ENCODE measurements at places on chromosomes 16 and 17. TPM values are rescaled to one million over a fixed set of nuclear protein-coding genes. Genes with fewer than 3 reads are reported as not detected.

Gene NPIPB2
- polyA plus RNA-seq: 1.2 TPM

- no peak for DNase-seq
These were observed 88.6 kb downstream of the RPTOR start for GRCh38 chr17:80633207-80633606.

- no peak for DNase-seq
These were observed 191.9 kb downstream of the MRTFB start for GRCh38 chr16:14263011-14263410.

- DNase-seq: no peak
These were observed 9.9 kb downstream of the SLC5A11 start for GRCh38 chr16:24855678-24856077.

DNA sequence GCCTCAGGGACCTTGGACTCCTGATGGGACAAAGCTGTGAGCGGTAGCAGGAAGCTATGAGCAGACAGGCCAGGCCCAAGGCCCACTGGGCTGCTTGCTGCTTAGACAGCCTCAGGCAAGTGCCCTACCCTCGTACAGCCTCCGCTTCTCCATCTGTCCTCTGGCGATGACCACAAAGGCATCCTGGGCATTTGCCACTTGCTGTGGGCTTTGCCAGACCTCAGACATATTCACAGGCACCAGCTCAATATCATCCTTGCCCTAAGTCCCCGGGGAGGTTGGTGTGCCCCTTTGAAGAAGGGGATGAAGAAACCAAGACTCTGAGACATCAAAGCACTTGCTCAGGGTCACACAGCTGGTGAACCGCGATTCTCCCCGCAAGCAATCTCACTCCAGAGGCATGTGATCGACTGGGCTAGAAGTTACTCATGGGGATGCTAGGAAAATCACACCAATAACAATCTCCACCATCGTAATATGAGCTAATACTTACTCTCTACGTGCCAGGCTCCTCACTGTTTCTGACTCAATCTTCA, 21.7 kb downstream of the PPL start:
- DNase-seq: peak; percentile 87

GRCh38 chr17:55580596-55581133, 69.4 kb upstream of the SMIM36 start:
- DNase-seq: no peak

DNA sequence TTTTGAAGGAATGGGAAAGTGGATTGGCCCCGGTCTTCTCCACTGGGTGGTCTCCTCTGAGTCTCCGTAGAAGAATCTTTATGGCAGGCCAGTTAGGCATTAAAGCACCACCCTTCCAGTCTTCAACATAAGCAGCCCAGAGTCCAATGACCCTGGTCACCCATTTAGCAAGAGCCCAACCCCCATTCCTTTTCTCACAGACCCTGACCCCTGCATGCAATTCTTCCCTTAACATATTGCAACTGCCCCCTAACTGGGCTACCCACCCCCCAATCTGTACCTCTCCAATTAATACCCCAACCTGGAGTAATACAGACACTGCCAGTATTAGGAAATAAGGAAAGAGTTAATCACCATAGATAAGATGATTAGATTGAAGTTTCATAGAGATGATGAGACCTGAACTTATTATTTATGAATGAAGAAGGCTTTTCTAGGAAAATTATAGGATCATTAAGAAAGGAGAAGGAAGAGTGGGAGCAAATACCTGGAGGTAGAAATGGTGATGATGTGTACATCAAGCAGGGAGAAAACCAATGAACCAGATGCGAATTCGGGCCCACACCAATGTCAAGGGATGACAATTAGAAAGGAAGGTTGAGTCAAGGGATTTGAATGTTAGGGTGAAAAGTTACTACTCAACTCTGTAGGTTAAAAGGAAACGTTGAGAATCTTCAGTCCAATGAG, 2.4 kb downstream of the CCL2 start:
- no peak for DNase-seq

Gene ASPHD1
- polyA plus RNA-seq: 0.77 TPM

DNA sequence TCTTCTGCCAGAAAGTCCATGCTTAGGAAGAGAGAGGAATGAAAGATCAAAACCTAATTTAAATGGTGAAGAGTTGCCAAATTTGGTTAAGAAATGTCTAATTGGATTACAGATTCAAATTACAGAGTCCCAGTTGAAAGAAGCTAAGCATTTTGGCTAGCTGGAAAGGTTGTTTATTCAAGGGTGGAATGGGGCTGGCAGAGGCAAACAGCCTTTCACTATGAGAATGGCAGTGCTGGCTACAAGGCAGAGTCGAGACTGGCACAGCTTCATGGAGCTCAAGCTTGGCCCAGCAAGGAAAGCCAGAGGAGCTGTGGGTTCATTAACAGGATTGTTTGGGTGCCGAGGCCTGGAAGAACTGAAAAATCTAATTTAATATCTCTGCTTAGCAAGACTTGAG, 13.6 kb downstream of the MAP3K3 start:
- DNase-seq: no peak

Gene BCL6B
- 0.07 TPM for polyA plus RNA-seq

- no peak for DNase-seq
These were observed 44.6 kb upstream of the ZNF750 start for GRCh38 chr17:82884341-82884969.

Gene CHST5
- polyA plus RNA-seq: 0.02 TPM

GRCh38 chr17:68249354-68249765, 1.5 kb downstream of the AMZ2 start:
- no peak for DNase-seq

GRCh38 chr17:30530346-30531025, 53.3 kb downstream of the GOSR1 start:
- no peak for DNase-seq

DNA sequence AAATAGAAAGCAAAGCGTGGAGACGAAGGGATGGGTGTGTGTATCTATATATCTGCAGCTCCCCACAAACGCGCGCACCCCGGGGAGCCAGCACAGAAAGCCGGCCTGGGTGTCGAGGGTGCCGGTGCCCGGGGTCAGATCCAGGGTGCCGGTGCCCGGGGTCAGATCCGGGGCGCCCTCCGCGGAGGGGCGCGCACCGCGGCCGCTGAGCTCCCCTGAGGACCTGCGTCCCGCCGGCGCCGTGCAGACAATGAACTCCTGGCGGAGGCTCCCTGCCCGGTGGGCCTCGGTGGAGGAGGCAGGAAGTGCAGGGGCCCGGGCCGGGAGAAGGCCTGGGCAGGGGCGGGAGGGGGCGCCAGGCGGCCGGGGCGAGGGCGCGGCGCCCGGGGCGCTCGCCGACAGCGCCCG, 1.1 kb downstream of the ZNF423 start:
- peak; percentile 43 for DNase-seq

Gene RNF43
- polyA plus RNA-seq: not detected

- no peak for DNase-seq
These were observed 723.1 kb downstream of the WWOX start for GRCh38 chr16:78822509-78822908.

Gene GPR139
- polyA plus RNA-seq: not detected

GRCh38 chr16:65570261-65570660, 448.4 kb upstream of the CDH11 start:
- peak; percentile 57 for DNase-seq

DNA sequence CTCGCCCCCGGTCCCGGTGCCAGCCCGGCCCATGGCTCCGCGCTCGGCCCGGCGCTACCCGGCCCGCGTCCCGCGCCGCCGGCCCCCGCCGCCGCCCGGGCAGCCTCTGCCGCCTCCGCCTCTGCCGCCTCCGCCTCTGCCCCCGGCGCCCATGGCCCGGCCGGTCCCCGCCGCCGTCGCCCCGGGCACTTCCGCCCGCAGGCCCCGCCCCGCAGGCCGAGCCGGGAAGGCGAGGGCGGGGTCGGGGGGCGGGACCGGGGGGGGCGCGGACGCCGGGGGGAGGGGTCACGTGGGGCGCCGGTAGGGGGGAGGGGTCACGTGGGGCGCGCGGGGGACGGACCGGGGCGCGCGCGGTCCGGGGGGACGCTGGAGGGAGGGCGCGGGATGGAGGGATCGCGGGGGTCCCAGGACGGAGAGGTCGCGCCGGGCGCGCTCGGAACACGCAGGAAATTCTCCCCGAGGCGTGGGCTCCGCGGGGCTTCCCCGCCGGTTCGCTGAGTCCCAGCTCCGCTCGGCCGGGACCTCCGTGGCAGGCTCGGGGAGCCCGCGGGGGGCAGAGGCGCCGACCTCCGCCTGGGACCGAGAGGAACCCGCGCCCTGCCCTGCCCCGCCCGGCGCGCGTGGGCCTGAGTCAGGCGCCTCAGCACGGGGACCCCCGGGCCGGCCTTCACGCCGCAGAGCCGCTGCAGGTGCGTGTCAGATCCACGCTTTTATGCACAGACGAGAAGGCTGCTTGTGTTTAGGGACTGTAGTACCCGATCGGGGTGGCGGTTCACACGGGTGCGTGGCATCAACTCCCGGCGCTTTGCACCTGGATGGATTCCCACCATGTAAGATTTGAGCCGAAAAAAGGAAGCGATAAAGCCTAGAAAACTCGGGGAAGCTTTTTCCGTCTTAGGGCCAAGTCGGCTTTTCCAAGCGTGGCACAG, at the start of gene PGAP6:
PGAP6 (minus strand) TSS at position 190 of the 929 bp plus-strand sequence; CDS start at position 33, 157 bp downstream.
- DNase-seq: peak; percentile 49

Gene CAMKK1
- 0.41 TPM for polyA plus RNA-seq

Gene CACNG4
- not detected for polyA plus RNA-seq

GRCh38 chr16:88588754-88589153, 18.6 kb downstream of the ZC3H18 start:
- DNase-seq: no peak

Gene ABHD15
- 4.1 TPM for polyA plus RNA-seq

Measured in fibroblast of lung (primary cell).